ENCODE measurements at places on chromosomes 16 and 17.

DNA sequence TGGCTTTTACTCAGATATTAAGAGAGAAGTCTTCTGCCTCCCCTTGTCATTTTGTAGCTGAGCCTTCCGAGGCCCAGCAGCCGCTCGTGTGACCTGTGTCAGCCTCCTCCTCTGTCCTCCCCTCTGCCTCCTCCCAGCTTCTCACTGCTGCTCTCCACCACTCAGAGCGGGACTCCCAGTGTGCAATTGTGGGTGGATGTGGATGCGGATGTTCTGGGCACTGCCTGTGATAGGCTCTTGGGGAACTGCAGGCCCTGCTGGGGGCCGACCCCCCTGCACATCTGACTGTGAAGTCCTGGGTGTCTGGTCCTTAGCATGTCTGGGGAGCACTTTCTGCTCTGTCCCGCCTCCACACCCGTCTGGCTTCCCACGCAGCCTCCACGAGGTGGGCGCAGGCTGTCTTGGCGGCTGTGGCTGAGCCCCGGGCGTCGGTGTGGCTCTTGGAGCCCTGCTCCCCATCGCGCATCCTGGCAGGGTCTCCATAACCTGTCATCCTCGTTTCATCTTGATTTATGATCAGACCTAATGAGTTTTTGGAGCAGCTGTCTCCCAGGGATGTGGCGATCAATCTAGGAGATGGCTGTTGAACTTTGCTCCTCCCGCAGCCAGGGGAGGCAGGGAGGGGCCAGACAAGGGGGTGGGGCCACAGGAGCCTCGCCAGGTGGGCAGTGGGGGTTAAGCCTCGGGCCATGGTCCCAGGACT is 28.1 kb downstream of the GRIN2C start:
- DNase-seq = no peak

DNA sequence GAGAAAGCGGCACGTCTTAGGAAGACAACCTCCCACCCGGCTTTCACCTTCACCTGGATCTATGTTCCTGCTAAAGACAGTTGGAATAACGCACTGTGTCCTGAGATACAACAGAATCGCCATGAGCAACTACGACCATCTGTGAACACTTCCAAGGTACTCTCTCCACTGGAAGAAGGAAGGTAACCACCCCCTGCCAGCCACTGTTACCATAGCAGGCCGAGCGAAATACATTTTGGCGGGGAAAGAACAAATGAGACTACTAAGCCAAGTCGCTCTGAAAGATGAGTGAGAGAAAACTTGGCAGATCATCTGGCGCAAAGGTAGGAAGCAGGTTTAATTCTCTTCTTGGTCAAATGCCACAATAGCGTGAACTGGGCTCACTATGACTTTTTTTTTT is 9.8 kb downstream of the CRK start:
- DNase-seq = no peak

GRCh38 chr17:49730785-49731434 is 23.1 kb upstream of the SLC35B1 start:
- no peak for DNase-seq

- DNase-seq = no peak
Observed at GRCh38 chr17:65794572-65794971, 233.1 kb upstream of the AXIN2 start.

GRCh38 chr17:44014133-44014436 is 678 bp downstream of the TMEM101 start:
- DNase-seq = no peak

DNA sequence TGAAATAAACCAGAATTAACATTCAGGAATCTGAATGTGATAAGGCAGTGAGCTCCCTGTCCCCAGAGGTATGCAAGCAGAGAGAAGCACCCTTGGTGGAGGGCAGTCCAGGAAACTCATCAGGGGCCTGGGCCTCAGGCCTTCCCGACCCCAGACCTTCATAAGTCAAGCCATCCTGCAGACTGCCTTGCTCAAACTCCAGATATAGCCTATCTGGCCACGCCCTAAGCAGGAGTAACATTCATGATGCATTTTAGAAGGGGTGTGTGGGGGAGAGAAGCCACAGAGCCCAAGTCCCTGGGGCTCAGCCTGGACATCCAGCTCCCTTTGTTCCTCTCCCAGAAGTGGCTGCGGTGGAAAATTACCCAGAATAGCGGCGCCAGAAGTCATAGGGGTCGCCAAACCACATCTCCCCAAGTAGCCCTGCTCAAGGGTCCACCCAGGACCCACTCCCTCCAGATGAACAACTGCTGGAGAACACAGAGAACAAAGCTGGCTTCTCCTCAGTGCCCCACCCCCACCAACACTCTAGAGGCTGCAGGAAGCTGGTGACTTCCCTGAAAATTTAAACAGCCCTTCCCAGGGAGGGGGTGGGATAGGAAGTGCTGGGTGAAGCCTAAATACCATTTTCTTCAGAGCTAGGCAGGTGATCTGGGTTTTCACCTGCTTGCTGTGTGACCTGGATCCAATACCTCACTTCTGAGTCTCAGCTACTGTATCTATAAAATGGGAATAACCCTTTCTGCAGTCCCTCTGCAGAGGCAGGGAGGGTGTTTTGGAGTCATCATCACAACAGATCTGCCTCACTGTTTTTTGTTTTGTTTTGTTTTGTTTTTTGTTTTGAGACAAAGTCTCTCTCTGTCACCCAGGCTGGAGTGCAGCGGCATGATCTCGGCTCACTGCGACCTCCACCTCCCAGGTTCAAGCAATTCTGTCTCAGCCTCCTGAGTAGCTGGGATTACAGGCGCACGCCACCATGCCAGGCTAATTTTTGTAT is 1.5 kb upstream of the SREBF1 start:
- no peak for DNase-seq

DNA sequence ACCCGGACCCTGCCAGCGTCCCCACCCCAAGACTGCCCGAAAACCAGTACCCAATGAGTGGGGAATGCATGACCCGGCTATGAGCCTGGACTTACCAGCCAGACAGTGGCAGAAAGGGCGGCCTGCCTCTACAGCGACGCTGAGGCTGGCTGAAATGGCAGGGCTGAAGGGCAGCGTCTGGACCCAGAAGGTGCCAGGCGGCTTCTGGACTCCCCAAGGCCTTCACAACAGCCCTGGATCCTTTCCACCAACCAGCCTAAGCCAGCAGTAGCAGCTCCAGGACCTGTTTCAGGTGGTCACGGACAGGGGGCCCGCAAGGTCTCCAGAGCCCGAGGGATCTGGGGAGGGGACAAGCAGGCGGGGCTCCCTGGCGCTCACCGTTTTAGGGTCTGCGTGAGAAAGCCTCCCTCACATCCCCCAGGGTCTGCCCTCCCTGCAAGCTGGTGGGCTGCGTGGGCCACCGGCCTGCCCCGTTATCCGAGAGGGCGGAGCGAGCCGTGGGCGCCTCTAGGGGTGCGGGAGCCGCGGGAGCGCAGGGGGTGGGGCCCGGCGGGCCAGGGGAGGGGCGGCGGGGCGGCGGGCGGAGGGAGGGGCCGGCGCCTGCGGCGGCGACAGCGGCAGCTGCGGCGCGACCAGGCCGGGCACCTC is at the start of gene RIPOR1:
RIPOR1 (plus strand) TSS at position 608 of the 648 bp plus-strand sequence. CDS start 9,618 bp downstream, outside the sequence.
- DNase-seq = peak; percentile 80

- no peak for DNase-seq
Observed at GRCh38 chr17:2899906-2900305, 103.7 kb downstream of the RAP1GAP2 start.

DNA sequence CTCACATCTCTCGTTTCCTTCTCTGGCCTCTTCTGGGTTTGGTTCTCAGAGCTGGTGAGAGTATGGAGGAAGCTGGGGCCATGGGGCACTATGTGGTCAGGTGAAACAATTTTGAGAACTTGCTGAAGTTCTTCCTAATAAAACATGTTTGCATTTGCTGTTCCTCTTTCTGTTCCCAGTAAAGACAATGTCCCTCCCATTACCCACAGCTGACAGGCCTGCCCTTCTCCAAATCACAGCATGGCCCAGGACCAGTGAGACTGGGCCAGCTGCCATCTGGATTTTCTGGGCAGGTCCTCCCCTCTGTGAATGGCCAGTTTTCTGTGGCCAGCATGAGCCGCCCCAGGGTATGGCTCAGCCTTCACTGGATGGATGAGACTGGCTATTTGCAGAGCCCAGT is at the start of gene CD300H:
CD300H (minus strand) TSS at position 113 of the 400 bp plus-strand sequence.
- no peak for DNase-seq

DNA sequence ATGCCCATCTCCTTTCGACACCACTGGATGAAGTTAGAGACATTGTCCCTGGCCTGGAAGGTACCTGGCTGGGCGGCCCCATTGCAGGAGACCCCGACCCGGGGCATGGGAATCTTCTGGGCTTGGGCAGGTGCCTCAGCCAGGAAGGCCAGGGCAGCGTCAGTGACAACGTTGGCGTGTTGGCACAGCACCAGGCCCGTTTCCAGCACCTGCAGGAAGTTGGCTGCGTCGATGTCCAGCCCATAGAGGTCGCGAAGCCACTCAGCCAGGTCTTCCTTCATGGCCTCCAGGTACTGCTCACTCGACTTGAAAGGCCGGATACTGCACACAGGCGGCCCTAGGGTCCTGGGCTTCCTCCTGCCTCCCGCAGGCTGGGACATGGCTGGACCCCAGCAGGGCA is 568 bp downstream of the GAS2L2 start:
- no peak for DNase-seq

- peak; percentile 67 for DNase-seq
Observed at GRCh38 chr17:57956291-57957119, 1.3 kb upstream of the CUEDC1 start.

Measured in GM10248 (cell line).